Cerebellum (tissue), 4 donors: ENCODE measurements at places on chromosomes 4 and X. TPM values are rescaled to one million over a fixed set of nuclear protein-coding genes. Genes with fewer than 3 reads are reported as not detected.

The ARR3 gene
- total RNA-seq: not detected

The TCEAL2 gene
- 16.1 TPM for total RNA-seq

The F11 gene
- not detected for total RNA-seq

The ASMT gene
- total RNA-seq: 0.45 TPM

The SPANXA1 gene
- not detected for total RNA-seq

The EPGN gene
- 0.27 TPM for total RNA-seq

The PABPC1L2A gene
- total RNA-seq: 0.91 TPM

DNA sequence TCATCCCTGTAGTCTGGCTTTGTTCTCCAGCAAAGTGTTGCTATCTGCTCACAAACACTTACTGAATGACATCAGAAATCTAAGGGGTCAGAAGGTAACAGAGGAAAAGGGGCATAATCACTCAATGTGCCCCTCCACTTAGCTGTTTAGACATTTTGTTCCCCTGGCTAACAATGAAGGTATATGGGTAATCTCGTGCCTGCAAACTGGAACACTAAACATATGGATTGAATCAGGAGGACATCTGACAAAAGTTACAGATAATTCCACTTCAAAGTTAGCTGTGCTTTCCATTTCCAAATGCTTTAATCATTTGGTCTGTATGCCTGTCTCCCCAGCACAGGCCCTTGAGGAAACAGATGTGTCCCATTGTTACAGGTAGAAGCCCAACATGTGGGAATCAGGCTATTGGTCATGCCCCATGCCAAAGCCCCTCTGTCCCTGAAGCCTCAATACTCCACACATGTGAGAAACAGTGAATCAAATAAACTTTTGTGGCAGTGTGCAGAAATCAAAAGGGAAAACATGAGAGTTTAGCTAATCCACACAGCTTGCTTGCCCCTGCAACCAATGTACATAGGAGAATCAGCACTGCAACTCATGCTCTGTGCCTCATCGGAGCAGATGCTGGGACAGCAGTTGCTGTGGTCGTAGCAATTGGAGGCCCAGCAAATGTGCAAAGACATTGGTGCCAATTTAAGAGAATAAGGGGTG is 111.7 kb downstream of the RNF150 start:
- DNase-seq: no peak

DNA sequence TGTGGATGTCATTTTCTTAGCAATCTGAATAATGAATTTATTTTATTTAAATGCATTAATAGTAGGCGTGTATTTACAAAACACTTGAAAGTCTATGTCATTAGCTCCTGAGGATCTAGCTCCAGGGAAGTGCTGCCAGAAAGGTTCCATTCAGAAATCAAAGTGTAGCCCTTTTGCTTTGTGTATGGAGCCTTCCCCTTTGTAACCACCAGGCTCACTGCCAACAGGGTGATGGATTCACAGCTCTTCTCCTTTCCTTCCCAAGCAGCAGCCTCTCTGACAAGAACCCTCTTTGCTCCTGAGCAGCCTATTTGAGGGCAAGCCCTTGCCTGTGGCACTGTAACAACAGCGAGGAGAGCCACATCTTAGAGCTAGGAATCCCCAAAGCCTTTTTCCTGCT is 286.0 kb upstream of the RASGEF1B start:
- no peak for DNase-seq

GRCh38 chr4:73245955-73246354 is 12.6 kb downstream of the ANKRD17 start:
- DNase-seq: no peak

DNA sequence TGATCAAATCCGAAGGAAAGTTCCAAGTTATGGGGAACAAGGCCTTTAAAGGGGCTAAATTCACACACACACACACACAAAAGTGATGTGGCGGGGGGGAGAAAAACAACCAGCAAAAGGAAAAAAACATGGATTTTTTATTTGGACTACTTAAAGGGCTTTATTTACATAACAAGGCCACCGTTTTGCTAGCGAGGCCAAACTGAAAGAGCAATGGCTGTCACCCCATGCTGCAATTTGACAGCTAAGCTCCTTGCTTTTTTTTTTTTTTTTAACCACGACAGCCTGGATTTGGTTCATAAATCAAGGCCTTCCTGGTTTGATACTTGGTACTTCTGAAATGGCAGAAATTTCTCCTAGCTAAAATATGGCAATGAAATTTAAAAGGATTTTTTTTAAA is 99.6 kb upstream of the PTCHD1 start:
- no peak for DNase-seq

DNA sequence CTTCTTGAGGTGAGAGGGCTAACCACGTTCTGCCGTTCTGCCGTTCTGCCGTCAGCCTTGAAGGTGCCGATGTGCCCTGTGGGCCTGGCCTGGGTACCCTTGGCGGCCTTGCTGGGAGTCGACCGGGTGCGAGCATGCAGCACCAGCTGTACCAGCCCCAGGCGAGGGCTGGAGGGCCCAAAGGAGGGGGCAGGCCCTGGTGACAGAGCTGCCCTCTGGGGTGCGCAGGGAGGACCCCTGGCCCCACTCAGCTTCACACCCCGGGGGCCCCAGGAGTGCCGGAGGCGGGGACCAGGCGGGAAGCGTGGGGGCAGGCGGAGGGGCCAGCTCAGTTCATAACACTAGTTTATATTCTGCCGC is 22.1 kb downstream of the UVSSA start:
- no peak for DNase-seq

DNA sequence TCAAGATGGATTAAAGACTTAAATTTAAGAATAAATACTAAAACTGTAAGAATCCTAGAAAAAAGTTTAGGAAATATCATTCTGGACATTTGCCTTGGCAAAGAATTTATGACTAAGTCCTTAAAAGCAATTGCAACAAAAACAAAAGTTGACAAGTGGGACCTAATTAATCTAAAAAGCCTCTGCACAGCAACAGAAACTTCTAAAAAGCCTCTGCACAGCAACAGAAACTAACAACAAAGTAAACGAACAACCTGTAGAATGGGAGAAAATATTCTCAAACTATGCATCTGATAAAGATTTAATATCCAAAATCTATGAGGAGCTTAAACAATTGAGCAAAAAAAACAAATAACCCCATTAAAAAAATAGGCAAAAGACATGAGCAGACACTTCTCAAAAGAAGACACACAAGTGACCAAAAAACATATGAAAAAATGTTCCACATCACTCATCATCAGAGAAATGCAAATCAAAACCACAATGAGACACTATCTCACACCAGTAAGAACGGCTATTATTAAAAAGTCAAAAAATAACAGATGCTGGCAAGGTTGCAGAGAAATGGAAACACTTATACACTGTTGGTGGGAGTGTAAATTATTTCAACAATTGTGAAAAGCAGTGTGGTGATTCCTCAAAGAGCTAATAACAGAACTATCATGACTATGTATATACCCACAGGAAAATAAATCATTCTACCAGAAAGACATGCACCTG is 5.5 kb upstream of the OPRPN start:
- no peak for DNase-seq

- no peak for DNase-seq
Measured at GRCh38 chrX:111831343-111831742, 44.6 kb upstream of the TRPC5OS start.

GRCh38 chr4:56311299-56311975 is 75.9 kb downstream of the AASDH start:
- peak; percentile 38 for DNase-seq

DNA sequence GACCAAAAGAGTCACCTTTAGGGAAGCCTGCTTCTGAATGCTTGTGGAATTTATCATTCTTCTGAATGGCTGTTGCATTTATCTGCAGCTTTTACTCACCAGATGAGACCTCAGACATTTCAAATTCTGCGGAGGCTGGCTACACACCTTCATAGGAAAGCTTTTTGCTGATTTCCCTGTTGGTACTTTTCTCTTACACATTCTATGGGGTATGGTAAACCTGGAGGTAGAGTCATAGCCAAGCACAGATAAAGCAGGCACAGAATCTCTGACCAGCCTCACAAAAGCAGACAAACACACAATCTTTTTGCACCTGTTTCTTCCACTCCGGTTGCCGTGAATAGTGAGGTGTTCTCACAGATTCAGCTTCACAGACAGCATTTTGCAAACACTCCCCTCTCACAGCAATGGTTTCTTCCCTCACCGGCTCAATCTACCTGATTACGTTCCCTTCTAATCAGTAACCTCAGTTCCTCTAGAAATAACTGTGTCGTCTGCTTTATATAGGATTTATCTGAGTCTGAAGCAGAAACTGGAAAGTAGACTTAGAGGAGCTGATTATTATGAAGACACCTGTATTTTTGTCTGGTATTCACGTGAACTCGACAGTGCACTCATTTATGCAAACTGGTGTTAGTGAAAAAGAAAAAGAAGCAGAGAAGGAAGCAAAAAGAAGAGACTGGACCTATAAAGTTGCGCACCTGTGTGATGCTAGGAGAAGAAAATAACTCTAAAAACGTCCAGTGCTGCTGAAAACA is 83.1 kb downstream of the DMD start:
- DNase-seq: no peak

DNA sequence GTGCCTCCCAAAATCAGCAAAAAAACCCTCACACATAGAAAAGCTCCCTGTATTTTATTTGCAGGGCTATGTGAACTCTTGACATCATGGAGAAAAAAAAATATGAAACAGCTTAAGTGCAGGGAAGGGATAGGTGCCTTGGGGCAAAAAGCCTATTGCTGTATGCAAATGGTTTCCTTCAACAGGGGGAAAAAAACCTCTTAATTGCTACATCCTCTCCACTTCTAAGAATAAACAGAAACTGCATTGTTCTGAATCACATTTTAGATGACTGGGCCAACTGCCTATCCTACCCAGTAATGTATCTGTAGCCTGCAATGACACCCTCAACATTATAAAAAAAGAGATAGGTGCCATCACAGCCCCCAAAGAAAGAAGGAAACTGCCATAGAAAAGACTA is 229.4 kb upstream of the GALNTL6 start:
- DNase-seq: no peak

DNA sequence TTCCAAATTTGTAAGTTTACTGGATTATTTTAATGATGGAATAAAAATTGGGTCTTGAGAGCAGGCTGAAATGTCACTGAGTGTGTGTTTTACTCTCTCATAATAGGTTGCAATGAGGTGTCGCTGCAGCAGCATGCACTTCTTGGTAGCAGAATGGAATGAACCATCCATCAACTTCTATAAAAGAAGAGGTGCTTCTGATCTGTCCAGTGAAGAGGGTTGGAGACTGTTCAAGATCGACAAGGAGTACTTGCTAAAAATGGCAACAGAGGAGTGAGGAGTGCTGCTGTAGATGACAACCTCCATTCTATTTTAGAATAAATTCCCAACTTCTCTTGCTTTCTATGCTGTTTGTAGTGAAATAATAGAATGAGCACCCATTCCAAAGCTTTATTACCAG is 2.6 kb downstream of the SAT1 start:
- DNase-seq: no peak

GRCh38 chrX:106611317-106611678 is 480 bp upstream of the RADX start:
- DNase-seq: no peak
